Epithelial cell of prostate (primary cell): ENCODE measurements at places on chromosomes 16 and 17.

- no peak for DNase-seq
These were observed 4.5 kb downstream of the RANBP10 start for GRCh38 chr16:67801883-67802282.

GRCh38 chr17:4536259-4536741 lies 18.9 kb downstream of the MYBBP1A start:
- no peak for DNase-seq

- no peak for DNase-seq
These were observed 48.4 kb downstream of the CLEC16A start for GRCh38 chr16:10992797-10993196.

GRCh38 chr16:50248845-50249244 lies 17.5 kb upstream of the ADCY7 start:
- DNase-seq, result no peak

DNA sequence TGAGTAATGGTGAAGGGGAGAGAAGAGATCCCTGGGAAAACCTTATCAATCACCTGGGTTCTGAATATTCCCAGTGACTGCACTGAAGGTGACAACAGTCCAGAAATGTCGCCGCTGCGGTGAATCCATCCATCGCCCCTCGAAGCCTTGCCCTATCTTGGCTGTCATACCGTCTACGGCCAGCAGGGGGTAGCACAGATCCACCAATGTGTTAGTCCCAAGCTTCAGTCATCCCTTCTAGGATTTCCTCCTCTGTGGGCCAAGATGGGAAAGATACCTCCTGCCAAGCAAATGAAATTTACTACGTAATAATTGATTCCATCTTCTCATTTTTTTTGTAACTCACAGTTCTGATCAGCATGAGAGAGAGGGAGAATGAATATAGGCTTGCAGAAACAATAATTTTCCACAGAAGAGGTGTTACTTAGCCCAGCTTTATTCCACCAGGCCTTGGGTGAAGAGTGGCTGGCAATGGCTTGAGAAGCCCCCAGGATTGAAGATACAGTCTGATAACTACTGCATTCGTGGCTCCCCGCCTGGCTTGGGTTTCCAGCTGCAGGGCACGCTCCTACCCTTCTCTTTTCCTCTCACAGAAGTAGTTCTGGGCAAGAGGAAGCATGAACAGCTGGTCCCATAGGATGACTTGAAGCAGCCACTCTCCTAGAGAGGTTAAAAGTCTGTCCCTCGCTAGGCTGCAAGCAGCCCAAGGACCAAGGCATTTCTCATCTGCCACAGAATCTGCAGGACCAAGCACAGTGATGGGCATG lies 2.6 kb upstream of the FMNL1 start:
- DNase-seq, result no peak
